ENCODE measurements at places on chromosomes 3 and 15.
A peak's percentile ranks its signal among the peaks of the same experiment; 100 is the strongest.

DNA sequence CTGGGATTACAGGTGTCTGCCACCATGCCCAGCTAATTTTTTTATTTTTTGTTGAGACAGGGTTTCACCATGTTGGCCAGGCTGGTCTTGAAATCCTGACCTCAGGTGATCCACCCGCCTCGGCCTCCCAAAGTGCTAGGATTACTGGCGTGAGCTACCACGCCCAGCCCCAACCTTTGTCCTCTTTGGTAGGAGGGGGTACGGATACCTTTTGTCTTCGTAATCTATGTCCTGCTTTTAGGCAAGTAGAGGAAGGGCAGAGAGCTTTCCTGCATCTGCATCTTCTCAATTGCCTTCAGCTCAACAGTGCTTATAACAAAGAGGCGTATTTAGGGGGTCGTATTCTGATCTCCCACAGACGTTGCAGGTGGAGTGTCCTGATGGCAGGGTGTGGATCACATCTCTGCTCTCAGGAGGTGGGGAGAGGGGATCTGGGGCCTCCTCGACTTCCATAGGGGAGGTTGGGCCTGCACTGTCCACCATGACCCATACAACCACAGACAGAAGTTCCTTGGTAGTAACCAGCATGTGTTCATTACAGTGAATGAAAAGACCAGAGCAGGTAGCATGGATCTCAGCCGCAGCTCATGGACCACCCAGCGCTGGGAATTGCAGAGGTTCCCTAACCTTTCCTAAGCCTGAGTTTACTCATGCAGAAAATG lies 21.4 kb upstream of the KCTD6 start:
- no peak for DNase-seq

DNA sequence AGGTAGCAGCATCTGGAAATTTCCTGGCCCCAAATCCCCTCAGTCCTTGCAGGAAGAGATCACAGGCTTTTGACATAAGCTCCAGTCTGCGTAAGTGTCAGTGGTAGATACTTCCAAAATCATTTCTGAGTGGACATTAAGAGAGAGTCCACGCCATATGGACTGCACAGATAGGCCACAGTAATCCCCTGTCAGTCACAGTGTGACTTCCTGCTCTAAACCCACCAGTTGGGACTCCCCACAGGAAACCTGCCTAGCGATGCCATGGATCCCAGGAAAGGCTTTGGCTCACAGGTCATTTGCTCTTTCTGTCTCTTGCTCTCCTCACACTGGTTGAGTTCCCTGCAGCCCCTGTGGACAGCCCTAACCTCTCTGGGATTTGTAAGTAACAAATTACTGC lies 28.8 kb upstream of the MKRN3 start:
- DNase-seq, result no peak

DNA sequence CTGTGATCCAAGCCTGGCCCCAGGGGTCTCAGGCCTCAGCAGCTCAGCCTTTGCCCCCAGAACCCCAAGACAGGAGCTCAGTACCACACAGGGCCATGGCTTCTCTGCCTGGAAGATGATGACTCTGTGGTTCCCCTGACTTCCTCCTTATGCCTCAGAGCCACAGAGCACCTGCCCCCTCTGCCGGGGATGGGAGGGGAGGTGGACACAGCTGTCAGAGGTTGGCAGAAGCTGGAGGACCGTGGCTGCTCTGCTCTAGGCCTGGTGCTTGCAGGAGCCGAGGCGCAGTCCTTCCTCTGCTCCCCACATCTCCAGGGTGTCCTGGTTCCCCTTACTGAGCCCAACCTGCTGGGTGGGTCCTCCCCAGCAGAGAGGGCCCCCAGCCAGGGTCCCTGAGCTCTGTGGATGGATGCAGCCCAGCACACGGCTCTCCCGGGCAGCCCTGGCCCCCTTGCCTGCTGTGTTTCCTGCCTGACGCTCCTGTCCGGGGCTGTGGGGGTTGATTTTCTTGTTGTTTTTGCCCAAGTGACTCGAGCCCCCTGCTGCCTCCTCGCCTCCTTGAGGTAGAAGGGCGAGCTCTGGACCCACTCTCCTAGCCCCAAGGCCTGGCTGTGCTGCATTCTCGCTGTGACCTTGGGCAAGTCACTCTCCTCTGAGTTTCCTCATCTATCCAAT lies 36.6 kb downstream of the PSTPIP1 start:
- no peak for DNase-seq

GRCh38 chr15:67917037-67917436 lies 77.2 kb upstream of the RNU6-1 start:
- no peak for DNase-seq

DNA sequence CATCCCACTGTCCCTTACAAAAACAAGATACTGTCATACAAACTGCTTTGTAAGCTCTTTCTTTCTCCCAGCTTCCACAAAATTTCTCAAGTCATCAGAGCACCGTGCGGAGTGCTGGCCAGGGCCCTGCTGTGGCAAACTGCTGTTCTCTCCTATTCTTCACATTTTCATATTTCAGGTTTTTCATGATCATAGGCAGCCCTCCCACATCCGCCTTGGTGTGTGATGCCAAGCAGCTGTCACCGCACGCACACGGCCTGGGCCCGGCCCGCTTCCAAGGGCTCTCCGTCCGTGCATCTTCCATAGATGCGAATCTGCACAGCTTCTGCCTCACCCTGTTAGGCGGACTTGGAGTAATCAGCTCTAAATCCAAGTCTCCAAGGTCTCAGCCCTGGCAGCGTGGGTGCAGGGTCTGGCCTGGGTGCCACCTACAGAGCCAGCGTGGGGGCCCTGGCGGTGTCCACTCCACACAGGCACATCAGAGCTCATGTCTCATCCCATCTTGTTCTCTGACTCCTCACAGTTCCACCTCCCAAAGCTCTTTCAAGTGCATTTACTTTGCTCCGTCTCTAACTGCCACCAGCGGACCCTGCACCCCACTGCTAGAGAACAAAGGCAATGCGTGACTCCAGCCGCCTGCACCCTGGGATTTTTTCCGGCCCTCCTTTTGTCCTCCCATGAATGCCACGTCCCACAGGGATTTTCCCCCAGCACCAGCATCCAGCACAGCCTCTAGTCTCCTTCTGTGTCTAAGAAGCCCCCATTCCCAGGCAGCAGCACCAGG lies 27.2 kb downstream of the CYFIP1 start:
- DNase-seq, result no peak

GRCh38 chr3:119025171-119025795 lies 9.4 kb downstream of the IGSF11 start:
- DNase-seq, result no peak

DNA sequence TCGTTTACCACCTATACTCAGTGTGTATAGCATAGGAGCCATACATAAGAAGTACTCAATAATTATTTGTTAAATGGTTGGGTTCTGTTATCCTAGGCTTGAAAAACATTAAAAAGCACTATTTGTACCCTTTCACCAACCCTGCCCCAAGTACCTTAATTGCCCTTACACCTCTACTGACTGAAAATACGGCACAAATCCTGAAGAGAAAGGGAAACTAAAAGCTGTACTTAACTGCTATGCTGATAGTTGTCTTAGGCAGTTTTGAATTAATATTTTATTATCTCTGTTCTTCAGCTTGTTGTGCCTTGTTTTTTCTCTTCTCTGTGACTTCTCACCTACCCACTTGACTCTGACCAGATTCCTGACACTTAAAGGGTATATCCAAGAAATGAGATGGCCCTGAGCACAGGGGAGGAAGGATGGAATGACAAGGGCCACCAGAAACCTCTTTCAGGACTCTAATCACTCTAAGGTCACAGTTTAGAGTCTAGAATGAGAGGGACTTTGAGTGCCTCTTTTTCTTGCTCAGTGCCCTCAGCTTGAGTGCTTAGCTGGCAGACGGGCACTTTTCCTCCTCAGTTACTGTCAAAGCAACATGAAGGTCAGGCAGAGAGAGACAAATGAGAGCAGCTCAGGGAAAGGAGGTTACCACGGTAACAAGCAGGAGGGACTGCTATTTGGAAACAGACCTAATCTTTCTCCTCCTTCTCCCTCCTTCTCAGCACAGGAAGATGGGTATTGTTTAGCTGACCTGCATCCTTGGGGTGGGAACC lies 136.5 kb downstream of the ZNF609 start:
- DNase-seq, result peak; percentile 45

GRCh38 chr3:4067893-4068292 lies 235.3 kb upstream of the SETMAR start:
- no peak for DNase-seq

- DNase-seq, result no peak
These were observed 301.1 kb upstream of the GOLIM4 start for GRCh38 chr3:168396861-168397260.

All from CD4-positive, alpha-beta T cell treated with Interleukin-2 at 100 ng/mL for 4 hours (primary cell).